Brain (organoid and tissue), 16 donors: ENCODE measurements at places on chromosomes 2 and 18.

DNA sequence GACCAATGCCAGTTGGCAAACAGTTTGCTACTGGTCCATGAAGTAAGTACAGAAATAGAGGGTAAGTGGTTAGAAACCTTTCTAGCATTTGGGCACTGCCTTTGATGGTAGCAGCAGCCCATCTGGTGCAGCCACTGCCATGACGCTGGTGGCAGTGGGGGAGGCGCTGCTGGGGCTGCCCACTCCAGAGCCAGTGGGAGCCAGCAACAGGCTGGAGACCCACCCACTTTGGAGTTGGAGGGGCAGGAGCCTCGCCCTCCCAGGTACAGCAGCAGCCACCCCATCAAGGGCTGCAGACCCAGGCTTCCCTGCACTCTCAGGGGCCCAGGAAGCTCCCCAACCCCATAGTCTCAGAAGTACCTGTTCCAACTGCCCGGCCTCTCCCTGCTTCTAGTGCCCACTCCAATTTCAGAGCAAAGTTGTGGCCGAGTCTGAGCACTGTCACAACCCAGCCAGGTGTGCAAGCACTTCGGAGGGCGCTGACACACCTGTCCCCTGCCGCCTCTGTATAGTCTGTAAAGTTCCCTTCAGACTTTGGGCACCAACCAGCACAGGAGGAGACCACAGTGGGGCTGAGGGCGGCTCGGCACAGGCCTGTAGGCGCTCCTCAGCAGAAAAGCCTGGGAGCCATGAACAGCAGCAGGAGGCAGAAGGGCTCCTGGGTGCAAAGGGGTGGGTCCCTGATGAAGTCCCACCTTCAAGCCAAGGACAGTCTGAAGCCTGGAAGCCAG is 125.6 kb upstream of the CCDC150 start:
- DNase-seq = no peak

GRCh38 chr2:148926981-148927401 is 52.0 kb downstream of the KIF5C start:
- DNase-seq = no peak

DNA sequence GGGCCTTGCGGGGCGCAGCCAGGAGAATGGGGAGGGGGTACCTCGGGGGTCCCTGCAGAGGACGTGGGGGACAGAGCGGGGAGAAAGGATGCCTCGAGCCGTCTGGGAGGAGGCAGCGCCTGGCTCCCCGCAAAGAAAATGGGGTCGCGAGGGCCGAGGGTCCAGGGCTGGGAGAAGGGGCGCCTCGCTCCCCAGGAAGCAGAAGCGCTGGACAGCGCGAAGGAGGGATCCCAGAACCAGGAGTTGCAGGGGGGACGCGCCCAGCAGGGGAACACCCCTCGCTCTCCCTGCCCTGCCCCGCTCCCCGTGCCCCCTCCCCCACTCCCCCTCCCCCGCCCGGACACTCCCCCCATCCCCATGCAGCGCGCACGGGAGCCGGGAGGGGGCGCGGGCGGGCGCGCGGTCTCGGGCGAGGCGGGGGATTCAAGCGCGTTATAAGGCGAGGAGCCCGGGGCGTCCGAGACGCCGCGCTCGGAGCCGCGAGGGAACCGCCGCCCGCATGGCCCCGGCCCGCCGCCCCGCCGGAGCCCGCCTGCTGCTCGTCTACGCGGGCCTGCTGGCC is at the start of gene ERFE:
TSS of gene ERFE (plus strand) at position 462 of the 562 bp plus-strand sequence. CDS start at position 500, 38 bp downstream.
- DNase-seq = peak; percentile 68

- DNase-seq = no peak
These were observed 7.5 kb downstream of the REL start for GRCh38 chr2:60888853-60889252.

- DNase-seq = peak; percentile 86
These were observed 42.1 kb downstream of the BMP10 start for GRCh38 chr2:68828887-68829708.

DNA sequence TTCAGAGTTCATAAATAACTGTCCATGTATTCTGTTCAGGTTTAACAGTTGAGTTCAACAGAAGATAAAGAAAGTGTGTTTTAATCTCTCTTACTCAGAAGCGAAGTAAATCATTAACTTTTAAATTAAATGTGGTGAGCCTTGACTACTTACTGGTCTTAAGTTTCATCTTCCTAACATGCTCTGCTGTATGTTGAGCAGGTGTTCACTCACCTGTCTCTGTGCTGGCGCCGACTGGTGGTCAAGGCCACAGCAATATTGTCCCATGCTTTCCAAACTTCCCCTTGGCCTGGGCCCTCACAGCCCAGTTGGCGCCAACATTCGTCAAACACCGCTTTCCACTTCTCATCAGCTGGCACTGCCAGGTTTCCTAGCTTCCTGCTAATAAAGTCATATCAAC is 17.0 kb upstream of the MPP4 start:
- no peak for DNase-seq
